ENCODE measurements at places on chromosomes 12 and 14.
A peak's percentile ranks its signal among the peaks of the same experiment; 100 is the strongest.

- DNase-seq, result peak; percentile 31
These were observed 381.5 kb upstream of the STXBP6 start for GRCh38 chr14:25431211-25432076.

- no peak for DNase-seq
These were observed 23.6 kb upstream of the ATF1 start for GRCh38 chr12:50740307-50740706.

DNA sequence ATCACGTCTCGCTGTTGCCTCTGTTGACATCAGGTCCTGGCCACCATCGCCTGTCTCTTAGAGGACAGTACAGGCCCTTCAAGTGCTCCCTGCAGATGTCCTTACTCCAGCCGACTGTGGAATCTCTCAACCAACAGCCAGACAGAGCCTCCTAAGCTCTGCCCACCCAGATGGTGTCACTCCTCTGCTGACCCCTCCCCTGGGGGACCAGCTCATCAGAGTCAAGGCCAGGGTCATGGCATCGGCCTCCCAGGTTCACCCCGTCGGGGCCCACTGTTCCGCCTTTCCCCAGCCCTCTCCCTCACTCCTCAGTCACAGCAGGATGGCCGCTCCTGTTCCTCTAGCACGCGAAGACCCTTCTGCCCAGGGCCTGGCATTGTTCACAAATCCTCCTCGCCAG, 157.3 kb upstream of the TMEM132C start:
- DNase-seq, result no peak

DNA sequence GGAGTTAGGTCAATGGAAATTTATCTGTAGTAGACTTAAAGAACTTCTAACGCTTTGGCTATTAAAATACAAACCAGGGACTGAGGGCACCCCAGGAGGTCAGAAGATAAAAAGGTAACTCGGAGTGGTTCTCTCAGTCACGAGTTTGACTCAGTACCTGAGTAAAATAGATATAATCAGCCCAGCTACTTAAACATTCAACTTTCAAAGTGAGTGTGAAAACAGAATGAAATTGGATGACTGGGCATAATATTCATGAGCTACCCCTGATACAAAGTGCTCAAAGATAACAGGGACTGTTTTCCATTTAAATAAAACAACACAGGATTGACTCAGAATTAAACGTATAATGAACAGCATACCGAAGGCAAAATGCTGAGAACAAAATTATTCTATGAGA, 75.0 kb downstream of the FOXN3 start:
- no peak for DNase-seq

GRCh38 chr12:64080319-64081007, 141.6 kb downstream of the KICS2 start:
- no peak for DNase-seq

GRCh38 chr12:27343255-27344000, 10.8 kb downstream of the BMAL2 start:
- no peak for DNase-seq

DNA sequence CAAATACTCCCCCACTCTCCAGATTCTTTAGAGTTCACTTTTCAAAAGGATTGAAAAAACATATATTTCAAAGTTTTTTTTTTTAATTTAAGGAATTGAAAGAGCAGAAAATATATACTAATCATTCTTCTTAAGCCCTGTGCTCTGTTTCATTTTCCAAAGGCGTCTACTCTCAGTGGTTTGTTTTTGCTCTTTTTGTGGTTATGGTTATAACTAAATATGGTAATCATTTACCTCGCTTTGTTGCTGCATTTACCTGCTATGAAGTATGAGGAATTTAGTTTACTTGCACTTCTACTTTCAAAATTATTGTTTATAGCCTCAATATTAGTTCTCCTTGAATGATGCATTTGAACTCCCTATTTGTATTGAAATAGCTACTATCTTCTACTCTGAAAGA, 55.9 kb upstream of the LRRK2 start:
- no peak for DNase-seq

GRCh38 chr14:75277815-75278421, 710 bp upstream of the FOS start:
- no peak for DNase-seq

- peak; percentile 11 for DNase-seq
These were observed 63.6 kb downstream of the CHST11 start for GRCh38 chr12:104520242-104520900.

- no peak for DNase-seq
These were observed 312.9 kb downstream of the MED13L start for GRCh38 chr12:115964626-115965025.

- peak; percentile 66 for DNase-seq
These were observed 9.1 kb downstream of the FAM181A start for GRCh38 chr14:93936245-93936644.

DNA sequence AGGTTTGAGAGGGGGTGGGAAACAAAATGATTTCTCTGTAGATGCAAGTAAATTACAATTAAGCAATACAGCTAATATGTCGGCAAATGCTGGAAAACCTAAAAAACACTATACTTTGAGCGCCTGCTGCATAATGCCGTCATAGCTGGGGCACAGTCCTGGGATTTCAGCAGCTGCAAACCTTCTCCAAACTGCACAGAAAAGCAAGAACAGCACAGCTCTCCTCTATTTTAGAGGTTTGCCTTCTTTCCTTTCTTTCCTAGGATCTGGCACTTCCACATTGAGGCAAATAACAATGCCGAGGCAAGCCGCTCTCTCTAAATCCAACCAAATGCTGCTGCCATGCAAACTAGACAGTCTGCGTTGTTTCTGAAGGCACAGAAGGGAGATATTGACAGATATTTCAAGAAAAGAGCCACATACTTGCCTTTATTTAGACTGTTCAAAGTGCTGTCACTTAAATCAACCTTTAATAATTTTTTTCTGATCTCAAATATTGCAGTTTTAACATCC, 287.1 kb upstream of the G2E3 start:
- no peak for DNase-seq

GRCh38 chr12:27244689-27245488, 803 bp downstream of the STK38L start:
- no peak for DNase-seq

GRCh38 chr12:110546339-110546738, 36.8 kb downstream of the PPTC7 start:
- DNase-seq, result no peak

DNA sequence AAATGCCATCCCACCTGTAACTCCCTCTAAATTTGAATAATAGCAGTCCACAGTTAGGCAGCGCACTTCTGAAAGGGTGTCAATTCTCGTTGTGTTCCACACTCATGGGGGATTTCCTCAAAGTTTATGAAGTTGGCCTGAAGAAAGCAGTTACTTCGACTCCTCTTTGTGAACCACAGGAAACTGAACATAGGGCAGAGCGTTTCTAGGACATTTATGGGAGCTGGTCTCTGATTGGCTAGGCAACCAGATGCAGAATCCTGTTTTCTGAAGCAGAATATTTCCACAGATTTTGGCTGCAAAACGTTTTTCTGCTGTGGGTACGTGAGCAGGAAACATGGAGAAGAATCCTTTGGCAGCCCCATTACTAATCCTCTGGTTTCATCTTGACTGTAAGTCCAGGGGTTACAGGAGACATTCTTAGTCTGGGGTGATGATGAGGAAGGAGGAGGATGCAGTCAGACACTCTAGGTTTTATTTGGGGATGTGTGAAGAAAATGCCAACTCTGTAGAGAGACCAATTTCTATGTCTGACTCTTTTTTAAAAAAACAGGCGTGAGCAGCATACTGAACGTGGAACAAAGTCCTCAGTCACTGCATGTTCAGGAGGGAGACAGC, 431.5 kb upstream of the OR4E1 start:
- no peak for DNase-seq

DNA sequence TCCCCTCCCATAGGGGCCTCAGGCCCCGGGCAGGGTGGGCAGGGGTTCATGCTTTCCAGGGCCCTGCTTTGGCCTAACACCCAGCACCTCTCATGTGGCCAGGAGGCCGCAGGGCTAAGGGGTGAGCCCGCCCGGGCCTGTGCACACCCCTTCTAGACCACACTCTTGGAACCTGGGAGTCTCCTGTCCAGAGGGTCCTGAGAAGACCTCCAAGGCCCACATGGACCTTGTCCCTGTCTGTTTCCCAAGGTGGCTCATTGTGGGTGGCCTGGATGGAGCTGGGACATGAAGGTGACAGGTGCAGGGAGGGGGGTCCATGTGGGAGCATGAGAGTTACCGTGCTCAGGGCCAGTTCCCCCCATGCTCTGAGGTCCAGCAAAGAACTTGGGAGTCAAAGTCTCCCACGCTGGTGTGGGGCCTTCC, 11.6 kb downstream of the DLK1 start:
- no peak for DNase-seq

DNA sequence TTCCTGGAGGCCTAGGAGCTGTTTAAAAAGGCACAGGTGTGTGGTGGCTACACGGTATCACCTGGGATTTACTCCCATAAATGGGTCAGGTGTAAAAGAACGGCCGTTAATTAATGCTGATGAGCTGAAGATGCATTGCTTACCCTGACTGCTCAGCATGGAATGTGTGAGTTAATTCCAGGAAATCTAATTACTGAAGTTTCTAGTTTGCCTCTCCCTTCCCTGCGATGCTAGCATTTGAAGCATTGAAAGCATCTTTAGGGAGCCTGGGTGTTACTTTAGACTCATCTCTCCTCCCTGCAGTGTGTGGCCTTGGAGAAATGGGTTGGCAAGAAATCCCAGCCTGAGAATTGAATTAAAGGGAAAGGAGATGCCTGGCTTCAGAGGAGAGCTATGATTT, 415.9 kb downstream of the FUT8 start:
- DNase-seq, result no peak

DNA sequence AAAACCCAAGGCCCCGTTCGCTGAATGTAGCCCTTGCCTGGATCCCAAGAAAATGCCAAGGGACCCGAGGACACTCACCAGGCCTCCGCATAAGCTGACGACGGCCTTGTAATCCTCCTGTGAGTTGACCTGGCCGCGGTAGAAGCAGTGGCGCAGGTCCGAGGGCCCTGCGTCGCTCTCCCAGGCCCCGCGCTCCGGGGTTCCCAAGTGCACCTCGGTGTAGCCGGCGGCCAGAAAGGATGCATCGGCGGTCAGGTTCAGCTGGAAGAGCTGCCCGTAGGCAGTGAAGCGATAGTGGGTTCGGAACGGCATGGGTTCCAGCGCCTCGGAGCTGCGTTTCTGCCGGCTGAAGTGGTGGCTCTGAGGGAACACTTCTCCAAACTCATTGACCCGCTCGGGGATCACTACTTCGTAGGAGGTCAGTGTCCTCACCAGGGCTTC, 1.2 kb downstream of the ADAMTS20 start:
- no peak for DNase-seq
